Ascending aorta (tissue), 2 donors: ENCODE measurements at places on chromosomes 11 and 22. TPM values are rescaled to one million over a fixed set of nuclear protein-coding genes. Genes with fewer than 3 reads are reported as not detected.
A peak's percentile ranks its signal among the peaks of the same experiment; 100 is the strongest.

CREB3L1 gene
- 11.4 TPM for total RNA-seq

SPI1 gene
- 98.2 TPM for total RNA-seq

DGAT2 gene
- 26.2 TPM for total RNA-seq

CD3G gene
- total RNA-seq, result not detected

B4GALNT4 gene
- not detected for total RNA-seq

GGTLC3 gene
- total RNA-seq, result not detected

GRCh38 chr11:75792997-75793800 lies 21.8 kb upstream of the UVRAG start:
- DNase-seq, result no peak
- no peak overlapping the region for H3K27ac ChIP-seq
- H3K4me3 ChIP-seq, result no peak overlapping the region
- no peaks in the 10 kb centered on the region for H3K36me3 ChIP-seq

DNA sequence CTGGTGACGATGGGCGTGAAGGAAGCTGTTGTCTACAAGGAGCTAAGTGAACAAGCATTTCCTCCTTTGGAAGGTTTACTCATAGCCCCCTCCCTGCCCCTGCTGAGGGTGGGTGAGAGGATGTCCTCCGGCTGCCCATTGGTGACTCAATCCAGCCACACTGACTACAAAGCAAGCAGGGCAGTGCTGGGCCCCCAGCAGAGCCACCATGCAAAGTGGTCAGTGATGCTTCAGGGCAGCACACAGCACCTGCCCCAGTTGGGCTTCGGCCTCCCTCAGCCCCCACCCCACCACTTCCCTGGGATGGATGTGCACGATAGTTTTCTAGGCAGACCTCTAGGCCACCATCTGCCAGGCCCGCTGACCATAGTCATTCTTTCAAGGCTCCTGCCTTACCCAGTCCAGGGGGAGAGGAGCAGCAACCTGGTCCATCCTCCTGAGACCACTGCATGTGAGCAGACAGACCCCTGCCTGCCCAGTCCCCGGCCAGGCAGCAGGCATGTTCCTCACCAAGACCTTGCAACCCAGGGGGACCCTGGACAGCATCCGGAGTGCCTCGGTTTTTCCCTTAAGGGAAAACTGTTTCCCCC lies 125.1 kb downstream of the BCR start:
- peaks cover 9% of the 10 kb centered on the region for H3K36me3 ChIP-seq
- H3K4me3 ChIP-seq, result peak overlapping the region; percentile 15
- no peaks in the 10 kb centered on the region for H3K27me3 ChIP-seq
- H3K27ac ChIP-seq, result peak overlapping the region; percentile 90

DNA sequence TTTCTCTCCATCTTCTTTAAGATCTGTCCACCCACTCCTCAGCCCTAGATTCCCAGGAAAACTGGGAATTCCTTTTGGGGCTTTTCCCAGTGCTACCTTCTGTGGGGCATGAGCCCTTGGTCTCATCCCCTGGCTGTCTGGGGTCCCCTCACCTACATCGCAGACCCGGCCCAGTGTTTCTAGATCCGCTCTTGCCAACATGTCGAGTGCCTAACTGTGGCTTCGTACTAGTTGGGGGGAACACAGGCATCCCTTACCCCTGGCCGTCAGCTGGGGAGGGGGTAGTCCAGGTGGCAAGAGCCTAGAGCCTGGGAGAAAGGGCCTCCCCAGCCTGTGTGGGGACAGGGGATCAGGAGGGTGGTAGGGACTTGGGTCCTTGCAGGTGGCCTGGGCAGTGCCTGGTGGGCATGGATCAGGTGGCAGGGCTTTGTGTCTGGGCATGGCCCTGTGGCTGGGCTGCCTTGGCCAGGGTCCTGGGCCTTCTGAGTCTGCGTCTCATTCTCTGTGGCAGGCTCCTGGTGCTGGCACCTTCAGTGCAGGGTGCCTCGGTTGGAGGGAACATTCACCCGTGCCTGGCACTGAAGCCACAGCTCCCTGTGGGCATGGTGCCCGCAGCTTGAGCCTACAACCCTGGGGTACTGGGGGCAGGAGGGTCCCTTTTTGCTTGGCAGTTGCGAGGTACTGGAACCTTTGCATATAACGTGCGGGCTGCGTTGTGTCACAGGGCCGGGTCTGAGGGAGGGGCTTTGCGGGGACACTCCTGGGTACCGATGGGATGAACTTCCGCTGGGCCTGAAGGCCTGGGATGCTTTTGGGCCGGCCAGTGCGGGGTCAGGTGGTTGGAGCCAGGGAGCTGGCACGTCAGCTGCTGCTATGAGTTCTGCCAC lies 4.1 kb downstream of the KCNQ1 start:
- H3K36me3 ChIP-seq, result no peaks in the 10 kb centered on the region
- H3K4me3 ChIP-seq, result no peak overlapping the region
- no peaks in the 10 kb centered on the region for H3K4me1 ChIP-seq
- no peak for DNase-seq
- H3K27me3 ChIP-seq, result no peaks in the 10 kb centered on the region
- no peak overlapping the region for H3K27ac ChIP-seq

- H3K27ac ChIP-seq, result no peak overlapping the region
- no peaks in the 10 kb centered on the region for H3K27me3 ChIP-seq
- no peaks in the 10 kb centered on the region for H3K36me3 ChIP-seq
- DNase-seq, result no peak
Measured at GRCh38 chr11:35237860-35238715, 99.1 kb downstream of the CD44 start.

DNA sequence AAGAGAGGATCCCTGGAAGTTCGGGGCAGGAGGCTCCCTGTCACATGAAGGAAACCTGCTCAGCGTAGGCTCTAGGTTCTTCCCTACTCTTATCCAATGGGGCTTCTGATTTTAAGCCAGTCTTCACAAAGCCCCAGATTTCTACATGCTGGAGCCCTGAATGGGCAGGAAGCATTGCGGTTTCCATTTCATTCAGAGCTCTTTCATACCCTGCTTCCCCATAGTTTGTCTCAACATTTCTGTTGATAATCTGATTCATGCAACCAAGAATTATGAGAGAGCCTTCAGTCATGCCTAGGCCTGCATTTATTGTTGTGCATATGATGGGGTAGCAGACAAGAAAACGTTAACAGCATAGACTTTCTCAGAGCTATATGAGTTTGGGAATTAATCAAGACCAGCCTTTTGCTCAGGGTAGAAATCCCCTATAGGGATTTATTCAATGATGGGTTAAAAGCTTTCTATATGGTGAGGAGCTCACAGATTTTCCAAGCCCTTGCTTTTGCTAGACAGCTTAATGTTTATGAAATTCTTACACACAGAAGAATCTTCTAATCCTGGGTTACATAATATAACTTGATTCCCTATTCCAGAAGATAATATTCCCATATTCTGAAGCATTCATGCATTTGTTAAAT lies 15.9 kb downstream of the OR51B4 start:
- no peaks in the 10 kb centered on the region for H3K27me3 ChIP-seq
- no peak overlapping the region for H3K27ac ChIP-seq
- H3K36me3 ChIP-seq, result no peaks in the 10 kb centered on the region
- no peaks in the 10 kb centered on the region for H3K4me1 ChIP-seq
- no peak overlapping the region for H3K4me3 ChIP-seq

- H3K27me3 ChIP-seq, result no peaks in the 10 kb centered on the region
- H3K36me3 ChIP-seq, result no peaks in the 10 kb centered on the region
- H3K4me3 ChIP-seq, result no peak overlapping the region
- no peak overlapping the region for H3K27ac ChIP-seq
- DNase-seq, result no peak
- no peaks in the 10 kb centered on the region for H3K4me1 ChIP-seq
Measured at GRCh38 chr11:87020764-87021365, 16.9 kb upstream of the TMEM135 start.

DNA sequence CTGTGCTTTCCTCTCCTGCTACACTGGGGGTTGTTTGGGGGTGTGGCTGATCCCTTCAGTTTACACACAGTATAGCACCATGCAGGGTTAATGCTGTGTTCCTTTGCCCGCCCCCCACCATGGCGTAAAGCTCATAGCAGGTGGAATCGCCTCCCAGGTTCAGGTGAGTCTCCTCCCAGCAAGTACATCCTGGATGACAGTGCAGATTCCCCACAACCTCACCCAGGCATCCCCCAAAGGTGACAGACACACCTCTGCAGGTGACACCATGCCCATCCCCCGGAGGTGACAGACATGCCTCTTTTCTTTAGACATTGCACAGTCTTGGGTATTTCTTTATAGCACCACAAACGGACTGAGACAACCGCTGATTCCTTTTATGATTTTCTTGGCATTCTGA lies 343.7 kb downstream of the BRD1 start:
- no peaks in the 10 kb centered on the region for H3K4me1 ChIP-seq
- H3K36me3 ChIP-seq, result no peaks in the 10 kb centered on the region

DNA sequence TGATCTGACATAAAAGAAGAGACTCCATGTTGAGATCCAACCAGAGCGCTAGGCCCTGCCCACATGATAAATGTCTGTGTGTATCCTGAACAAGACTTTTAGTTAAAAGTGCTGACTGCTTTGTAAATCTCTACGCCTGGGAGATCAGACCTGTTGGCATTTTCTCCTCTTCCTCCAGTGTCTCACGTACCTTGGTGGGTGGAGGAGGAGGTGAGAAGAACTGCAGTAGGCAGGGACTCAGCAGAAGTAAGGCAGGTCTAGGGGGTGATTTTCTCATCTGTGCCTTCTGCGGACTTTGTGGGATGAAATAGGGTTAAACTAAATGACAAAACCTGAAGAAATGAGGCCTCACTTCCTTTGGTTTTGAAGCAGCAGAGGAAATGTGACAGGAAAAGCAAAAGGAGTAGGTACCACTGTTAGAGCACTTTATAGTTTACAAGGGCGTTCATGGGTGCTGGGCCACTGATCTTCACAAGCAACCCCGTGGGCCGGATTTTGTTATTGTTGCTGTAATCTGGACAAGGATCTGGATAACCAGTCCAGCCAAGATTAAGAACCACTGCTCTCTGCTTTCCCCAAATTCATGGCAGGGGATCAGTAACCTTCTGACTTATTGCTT lies 36.7 kb upstream of the PLET1 start:
- no peaks in the 10 kb centered on the region for H3K36me3 ChIP-seq
- peak overlapping the region; percentile 15 for H3K27ac ChIP-seq
- H3K4me1 ChIP-seq, result peaks cover 40% of the 10 kb centered on the region
- no peak for DNase-seq
- no peak overlapping the region for H3K4me3 ChIP-seq
